ENCODE measurements at places on chromosomes 11 and 22. TPM values are rescaled to one million over a fixed set of nuclear protein-coding genes. Genes with fewer than 3 reads are reported as not detected.
A peak's percentile ranks its signal among the peaks of the same experiment; 100 is the strongest.

DNA sequence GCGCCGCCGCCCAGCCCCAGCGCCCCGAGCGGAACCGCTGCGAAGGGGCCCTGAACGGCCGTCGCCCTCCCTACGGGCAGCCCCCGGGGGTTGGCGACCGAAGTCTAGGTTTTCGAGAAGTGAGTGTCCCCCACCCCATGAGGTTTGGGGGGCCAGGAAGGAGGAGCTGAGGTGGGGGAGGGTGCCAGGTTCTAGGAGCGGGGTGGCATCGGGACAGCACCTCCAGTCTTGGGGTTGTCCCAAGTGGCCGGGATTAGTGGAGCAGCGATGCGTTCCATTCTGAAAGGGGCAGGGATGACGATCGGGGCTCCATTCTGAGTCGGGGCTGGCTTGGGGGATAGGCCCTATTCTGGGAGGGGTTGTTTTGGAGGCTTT is 408 bp downstream of the PPP2R5B start:
- no peaks in the 10 kb centered on the region for H3K36me3 ChIP-seq
- DNase-seq: no peak

DNA sequence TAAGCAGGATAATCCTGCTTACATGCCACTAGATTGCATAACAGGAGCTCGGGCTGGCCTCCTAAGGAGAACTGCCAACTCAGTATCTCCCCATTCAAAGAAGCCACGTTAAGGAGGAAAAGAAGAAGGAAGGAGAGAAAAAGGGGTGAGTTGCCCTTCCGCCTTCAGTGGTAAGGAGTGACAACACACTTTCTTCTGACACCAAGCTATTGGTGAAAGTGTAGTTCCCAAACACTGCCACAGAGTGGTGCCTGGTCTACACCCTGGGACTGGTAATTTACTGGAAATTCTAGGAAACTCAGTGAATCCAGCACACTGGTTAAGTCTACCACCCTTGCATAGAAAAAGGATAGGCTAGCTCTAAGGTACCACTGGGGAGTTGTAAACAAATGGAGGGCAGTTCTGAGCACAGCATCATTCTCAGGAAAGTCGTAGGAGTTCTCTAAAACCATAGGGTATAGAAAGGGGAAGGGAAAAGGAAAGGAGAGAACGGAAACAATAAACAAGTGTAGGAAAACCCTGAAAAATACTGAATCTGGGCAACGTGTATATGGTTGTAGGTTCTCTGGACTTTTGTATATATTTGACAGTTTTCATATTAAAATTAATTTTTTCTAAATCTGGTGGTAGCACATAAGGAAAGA is 58.2 kb downstream of the RRAS2 start:
- no peaks in the 10 kb centered on the region for H3K27me3 ChIP-seq
- peak; percentile 47 for DNase-seq
- no peak overlapping the region for H3K27ac ChIP-seq
- no peaks in the 10 kb centered on the region for H3K36me3 ChIP-seq
- H3K4me3 ChIP-seq: no peak overlapping the region

WBP2NL gene
- 0.82 TPM for total RNA-seq

GRCh38 chr22:20174785-20175596 is 24.1 kb upstream of the CCDC188 start:
- H3K36me3 ChIP-seq: no peaks in the 10 kb centered on the region
- peaks cover 10% of the 10 kb centered on the region for H3K27me3 ChIP-seq
- no peaks in the 10 kb centered on the region for H3K4me1 ChIP-seq
- no peak for DNase-seq
- H3K4me3 ChIP-seq: no peak overlapping the region
- H3K27ac ChIP-seq: no peak overlapping the region

OR5I1 gene
- not detected for total RNA-seq

DNA sequence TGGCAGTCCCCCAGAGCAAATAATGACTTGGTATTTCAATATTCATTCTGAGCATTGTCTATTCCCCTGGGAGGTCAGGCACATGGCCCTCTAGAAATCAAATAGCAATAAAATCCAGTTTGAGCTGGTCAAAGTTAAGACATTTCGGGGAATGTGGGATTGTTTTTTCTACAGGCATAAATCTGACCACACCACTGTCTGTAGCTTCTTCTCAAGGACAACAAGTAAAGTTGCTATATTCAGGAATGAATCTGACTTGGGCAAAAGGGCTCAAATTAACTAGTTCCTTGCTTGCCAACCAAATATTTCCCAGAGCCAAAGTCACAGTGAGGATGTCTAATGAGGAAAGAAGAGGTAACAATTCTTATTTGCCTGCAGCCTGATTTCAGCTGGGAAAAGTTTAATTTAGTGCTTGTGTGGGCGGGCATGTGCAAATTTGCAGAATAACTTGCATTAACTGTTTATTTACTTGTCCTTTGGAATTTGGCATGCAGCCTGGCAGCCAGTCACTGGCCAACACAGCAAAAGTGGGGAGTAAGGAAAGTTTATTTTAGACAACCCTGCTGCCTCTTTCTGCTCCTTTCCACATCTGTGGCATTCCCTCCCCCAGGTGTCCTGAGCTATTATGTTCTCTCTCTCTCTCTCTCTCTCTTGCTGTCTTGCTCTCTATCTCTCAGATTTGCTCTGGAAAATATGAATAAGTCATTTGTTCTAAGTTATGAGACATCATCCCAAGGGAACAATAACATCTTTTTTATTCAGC is 51.2 kb upstream of the ARHGAP20 start:
- DNase-seq: no peak
- H3K27me3 ChIP-seq: no peaks in the 10 kb centered on the region
- H3K4me1 ChIP-seq: no peaks in the 10 kb centered on the region
- no peak overlapping the region for H3K4me3 ChIP-seq
- no peak overlapping the region for H3K27ac ChIP-seq
- no peaks in the 10 kb centered on the region for H3K36me3 ChIP-seq

DNA sequence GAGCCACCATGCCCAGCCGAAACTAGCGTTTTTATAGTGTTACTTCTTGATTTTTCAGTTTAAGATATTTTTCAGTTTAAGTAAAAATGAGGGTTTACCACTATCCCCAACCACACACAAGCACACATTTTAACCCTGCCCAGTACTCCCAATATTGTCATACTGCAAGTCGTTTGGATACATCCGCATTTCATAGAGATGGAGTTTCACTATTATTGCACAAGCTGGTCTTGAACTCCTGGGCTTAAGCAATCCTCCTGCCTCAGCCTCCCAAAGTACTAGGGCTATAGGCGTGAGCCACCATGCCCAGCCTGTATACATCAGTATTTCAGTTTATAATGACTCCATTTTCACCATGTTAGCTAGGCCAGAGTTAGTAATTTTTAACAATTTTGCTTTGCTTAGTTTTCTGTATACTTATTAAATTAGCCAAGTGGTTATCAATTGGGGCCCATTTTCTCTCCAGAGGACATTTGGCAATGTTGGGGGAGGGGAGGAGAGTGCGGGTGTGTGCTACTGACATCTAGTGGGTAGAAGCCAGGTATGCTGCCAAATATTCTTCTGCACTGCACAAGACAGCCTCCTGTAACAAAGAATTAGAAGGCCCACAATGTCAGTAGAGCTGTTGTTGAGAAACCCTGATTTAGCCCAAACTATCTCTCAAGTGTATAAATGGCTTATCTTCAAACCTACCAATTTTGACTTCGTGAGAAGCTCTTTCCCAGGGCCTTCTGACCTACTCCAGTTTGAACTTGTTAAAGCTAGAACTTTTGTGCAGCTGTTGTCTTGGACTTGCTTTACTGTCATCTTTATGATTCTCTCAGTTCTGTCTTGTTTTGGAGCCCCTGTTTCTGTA is 7.3 kb downstream of the USP47 start:
- H3K4me1 ChIP-seq: peaks cover 83% of the 10 kb centered on the region
- H3K27ac ChIP-seq: no peak overlapping the region
- H3K27me3 ChIP-seq: no peaks in the 10 kb centered on the region
- no peak overlapping the region for H3K4me3 ChIP-seq
- H3K36me3 ChIP-seq: no peaks in the 10 kb centered on the region

DNA sequence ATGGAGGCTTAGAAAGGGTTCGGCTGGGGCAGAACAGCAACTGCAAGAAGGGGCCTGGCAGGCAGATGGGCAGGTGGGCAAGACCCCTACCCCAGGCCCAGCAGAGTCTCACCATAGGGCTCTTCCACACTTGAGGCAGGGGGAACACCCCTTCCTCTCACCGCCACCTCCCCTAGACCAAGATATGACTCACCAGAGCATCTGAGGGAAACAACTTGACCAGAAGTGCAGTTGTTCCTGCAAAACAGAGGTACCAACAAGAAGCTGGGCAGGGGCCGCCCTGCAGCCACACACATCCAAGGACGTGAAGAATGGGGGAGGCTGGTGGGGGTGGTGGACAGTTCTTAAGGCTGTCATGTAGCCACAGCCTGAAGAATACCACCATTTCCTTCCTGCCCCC is 10.9 kb downstream of the TMPRSS5 start:
- no peak overlapping the region for H3K4me3 ChIP-seq
- no peak overlapping the region for H3K27ac ChIP-seq

GRCh38 chr11:73011126-73011817 is 130.8 kb downstream of the FCHSD2 start:
- no peak for DNase-seq
- H3K4me1 ChIP-seq: no peaks in the 10 kb centered on the region
- H3K27me3 ChIP-seq: no peaks in the 10 kb centered on the region
- no peak overlapping the region for H3K27ac ChIP-seq
- H3K36me3 ChIP-seq: no peaks in the 10 kb centered on the region
- H3K4me3 ChIP-seq: no peak overlapping the region

DNA sequence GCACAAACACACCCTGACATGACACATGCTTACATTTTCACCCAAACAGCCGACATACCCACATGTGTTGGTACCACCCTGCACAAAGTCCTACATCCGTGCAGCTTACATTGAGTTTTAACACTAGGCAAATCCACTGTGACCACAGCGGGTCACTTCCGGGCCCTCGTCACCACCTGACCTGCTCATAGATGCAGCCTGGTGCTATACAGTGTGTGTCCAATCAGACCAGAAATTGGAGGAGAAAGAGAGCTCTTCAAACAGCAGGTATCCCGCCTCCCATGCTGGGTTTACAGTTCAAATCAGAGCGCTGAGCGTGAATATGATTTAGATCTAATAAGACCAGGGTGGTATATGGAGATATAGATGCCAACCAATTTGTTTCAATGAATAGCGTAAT is 35.4 kb downstream of the PHF21B start:
- H3K36me3 ChIP-seq: no peaks in the 10 kb centered on the region
- no peak for DNase-seq
- no peaks in the 10 kb centered on the region for H3K4me1 ChIP-seq
- no peaks in the 10 kb centered on the region for H3K27me3 ChIP-seq
- no peak overlapping the region for H3K27ac ChIP-seq

GRCh38 chr11:73578592-73579185 is 19.2 kb downstream of the FAM168A start:
- no peak overlapping the region for H3K4me3 ChIP-seq
- no peak overlapping the region for H3K27ac ChIP-seq
- H3K4me1 ChIP-seq: no peaks in the 10 kb centered on the region
- H3K36me3 ChIP-seq: no peaks in the 10 kb centered on the region
- no peaks in the 10 kb centered on the region for H3K27me3 ChIP-seq
- no peak for DNase-seq

TMEM126B gene
- total RNA-seq: 48.3 TPM

- no peak overlapping the region for H3K27ac ChIP-seq
- no peaks in the 10 kb centered on the region for H3K36me3 ChIP-seq
- H3K27me3 ChIP-seq: no peaks in the 10 kb centered on the region
These were observed 46.9 kb upstream of the CEP126 start for GRCh38 chr11:101867951-101868350.

- H3K4me1 ChIP-seq: no peaks in the 10 kb centered on the region
- no peak overlapping the region for H3K27ac ChIP-seq
- peak; percentile 1 for DNase-seq
- H3K36me3 ChIP-seq: peaks cover 44% of the 10 kb centered on the region
- no peaks in the 10 kb centered on the region for H3K27me3 ChIP-seq
- H3K4me3 ChIP-seq: no peak overlapping the region
These were observed 9.1 kb downstream of the SLC3A2 start for GRCh38 chr11:62889484-62890437.

TMEM135 gene
- 12.9 TPM for total RNA-seq

UQCR10 gene
- 121 TPM for total RNA-seq

ACR gene
- total RNA-seq: not detected

DNA sequence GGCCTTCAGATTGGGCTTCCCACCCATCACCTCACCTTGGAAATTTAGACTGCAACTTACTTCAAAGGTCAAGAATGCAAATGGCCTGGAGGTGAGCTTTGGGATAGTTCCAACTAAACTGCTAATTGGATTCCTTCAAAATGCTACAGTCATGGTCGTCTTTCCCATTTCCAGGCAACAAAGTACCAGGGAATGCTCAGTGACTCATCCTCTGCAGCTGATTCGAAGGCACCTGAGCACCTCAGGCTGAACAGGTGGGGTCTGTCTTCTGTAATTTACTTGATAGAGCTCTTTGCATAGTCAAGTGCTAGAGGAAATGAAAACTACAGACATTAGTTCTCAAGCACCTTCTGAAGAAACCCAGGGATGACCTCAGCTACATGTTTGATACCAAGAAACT is 20.5 kb upstream of the FSHB start:
- H3K36me3 ChIP-seq: no peaks in the 10 kb centered on the region
- H3K27ac ChIP-seq: no peak overlapping the region
- no peak for DNase-seq
- H3K27me3 ChIP-seq: no peaks in the 10 kb centered on the region
- H3K4me3 ChIP-seq: no peak overlapping the region

GRCh38 chr11:118605116-118605867 is 2.1 kb upstream of the PHLDB1 start:
- no peaks in the 10 kb centered on the region for H3K27me3 ChIP-seq
- H3K4me3 ChIP-seq: no peak overlapping the region
- H3K36me3 ChIP-seq: peaks cover 15% of the 10 kb centered on the region
- H3K4me1 ChIP-seq: peaks cover 15% of the 10 kb centered on the region
- no peak for DNase-seq

DNA sequence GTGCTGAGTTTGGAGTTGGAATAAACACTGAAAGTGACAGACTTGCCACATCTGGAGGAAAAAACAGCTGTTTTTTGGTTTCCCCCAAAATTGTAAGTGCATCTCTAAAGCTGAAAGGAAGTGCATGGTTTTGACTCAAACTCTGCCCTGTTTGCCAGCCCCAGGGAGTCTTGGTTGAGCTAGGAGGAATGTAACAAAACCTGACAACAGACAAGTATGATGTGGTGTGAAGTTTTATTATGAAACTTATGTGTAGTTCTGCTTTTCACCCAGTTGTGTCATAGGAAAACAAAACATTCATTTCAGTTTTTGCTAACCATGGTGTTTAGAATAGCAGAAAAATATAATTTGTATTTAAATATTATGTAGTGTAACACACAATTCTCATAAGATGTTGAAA is 31.7 kb upstream of the PDE3B start:
- no peak overlapping the region for H3K27ac ChIP-seq
- H3K27me3 ChIP-seq: no peaks in the 10 kb centered on the region
- peaks cover 5% of the 10 kb centered on the region for H3K4me1 ChIP-seq
- H3K36me3 ChIP-seq: peaks cover 4% of the 10 kb centered on the region
- no peak for DNase-seq

GRCh38 chr11:108983636-108984420 is 319.0 kb downstream of the DDX10 start:
- H3K36me3 ChIP-seq: no peaks in the 10 kb centered on the region
- no peak overlapping the region for H3K4me3 ChIP-seq
- no peak for DNase-seq
- no peak overlapping the region for H3K27ac ChIP-seq

GRCh38 chr22:23837496-23837859 is 1.3 kb downstream of the DERL3 start:
- no peak overlapping the region for H3K27ac ChIP-seq
- no peak for DNase-seq
- H3K4me1 ChIP-seq: peaks cover 11% of the 10 kb centered on the region
- no peaks in the 10 kb centered on the region for H3K27me3 ChIP-seq
- H3K4me3 ChIP-seq: no peak overlapping the region

GRCh38 chr11:86103808-86104207 is 34.9 kb upstream of the PICALM start:
- no peaks in the 10 kb centered on the region for H3K36me3 ChIP-seq
- H3K4me3 ChIP-seq: no peak overlapping the region
- peak overlapping the region; percentile 32 for H3K27ac ChIP-seq
- H3K4me1 ChIP-seq: no peaks in the 10 kb centered on the region

Measured in CD8-positive, alpha-beta memory T cell (primary cell).